Activated CD4-positive, alpha-beta T cell treated with anti-CD3 and anti-CD28 coated beads for 48 hours (primary cell): ENCODE measurements at places on chromosomes 4 and X.

DNA sequence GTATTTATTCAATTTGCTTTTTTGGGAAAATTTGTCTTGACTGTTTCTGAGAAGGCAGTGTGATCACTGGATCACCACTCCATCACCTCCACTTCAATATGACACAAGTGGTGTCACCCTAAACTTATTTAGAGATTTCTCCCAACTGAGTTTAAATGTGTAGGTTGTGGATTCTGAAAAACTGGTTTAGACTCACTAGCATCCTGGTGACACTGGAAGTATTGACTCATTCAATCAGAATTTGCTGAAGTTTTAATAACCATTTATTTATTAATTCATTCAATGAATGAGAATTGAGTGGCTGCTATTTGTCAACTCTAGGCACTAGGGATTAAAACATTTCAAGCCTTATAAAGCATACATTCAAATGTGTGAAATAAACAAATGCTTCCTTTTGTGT lies 819.1 kb upstream of the EPHA5 start:
- no peak for DNase-seq

GRCh38 chr4:146271466-146271865 lies 57.1 kb downstream of the REELD1 start:
- DNase-seq = no peak

DNA sequence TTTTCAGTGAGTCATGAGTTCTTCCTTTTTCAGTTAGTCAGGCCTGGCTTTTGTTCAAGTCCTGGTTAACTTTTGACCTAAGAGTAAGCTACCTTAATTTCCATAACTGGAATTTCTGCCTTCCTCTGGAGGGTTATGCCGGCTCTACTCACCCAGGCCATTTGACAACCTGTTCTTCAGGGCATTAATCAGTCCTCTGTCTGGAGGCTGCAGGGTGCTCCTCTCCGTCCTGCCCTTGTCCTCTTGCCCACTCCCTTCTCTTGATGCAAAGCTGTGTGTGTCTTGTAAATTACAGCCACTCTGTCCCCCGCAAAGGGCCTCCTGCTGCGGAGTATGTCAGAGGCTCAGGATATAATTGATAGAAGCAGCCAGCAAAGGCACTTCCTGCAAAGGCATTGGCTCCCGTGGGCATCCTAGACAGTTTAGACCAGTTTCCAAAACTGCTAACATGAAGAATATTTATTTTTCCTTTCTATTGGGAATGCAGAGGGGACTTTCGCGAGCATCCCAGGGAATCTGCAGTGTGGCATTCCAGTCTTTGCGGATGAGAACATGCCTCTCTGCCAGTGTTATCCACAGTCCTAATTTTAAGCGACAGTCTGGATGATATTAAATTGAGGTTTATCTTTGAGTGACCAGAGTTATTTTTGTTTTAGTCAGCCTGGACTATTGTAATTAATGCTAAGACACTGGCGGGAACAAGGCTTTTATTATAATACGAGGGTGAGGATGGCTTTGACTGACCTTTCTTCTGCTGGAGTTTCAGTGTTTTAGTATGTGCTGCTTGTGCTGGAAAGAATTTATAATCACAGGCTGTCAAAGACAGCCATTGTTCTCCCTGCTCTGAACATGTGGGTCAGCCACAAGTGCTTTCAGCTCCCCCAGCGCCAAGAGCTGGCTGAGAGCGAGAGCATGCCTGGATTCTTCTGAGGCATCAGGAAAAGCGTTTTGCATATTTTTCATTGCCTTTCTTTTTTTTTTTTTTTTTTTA lies 74.2 kb downstream of the LIMCH1 start:
- DNase-seq = no peak

DNA sequence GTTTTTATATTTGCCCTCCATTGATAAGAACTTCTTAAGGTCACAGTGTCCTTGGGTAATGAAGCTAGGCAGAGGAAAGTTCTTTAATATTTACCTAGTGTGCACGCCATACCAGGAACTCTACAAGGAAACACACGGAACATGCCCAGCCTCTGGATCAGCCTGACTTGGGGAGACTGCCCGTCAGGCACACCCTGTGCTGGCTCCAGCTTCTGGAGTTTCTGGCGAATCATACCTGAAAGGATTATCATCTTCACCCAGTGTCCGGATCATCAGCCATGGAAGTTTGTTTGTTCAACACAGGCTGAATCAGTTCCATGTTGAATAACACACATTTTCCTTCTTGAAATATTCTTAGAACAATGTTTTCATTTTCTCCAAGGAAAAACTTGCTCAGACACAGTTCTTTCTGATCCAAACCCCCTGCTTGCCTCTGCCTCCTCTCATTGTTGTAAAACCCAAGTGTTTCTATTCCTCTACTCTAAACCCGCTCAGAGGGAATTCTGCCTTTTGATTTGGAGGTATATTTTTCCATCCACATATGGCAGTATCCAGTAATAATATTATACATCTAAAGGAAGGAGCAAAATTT lies 176.7 kb downstream of the SHROOM3 start:
- DNase-seq = no peak

- no peak for DNase-seq
Observed at GRCh38 chr4:108191269-108191914, 22.7 kb upstream of the LEF1 start.

DNA sequence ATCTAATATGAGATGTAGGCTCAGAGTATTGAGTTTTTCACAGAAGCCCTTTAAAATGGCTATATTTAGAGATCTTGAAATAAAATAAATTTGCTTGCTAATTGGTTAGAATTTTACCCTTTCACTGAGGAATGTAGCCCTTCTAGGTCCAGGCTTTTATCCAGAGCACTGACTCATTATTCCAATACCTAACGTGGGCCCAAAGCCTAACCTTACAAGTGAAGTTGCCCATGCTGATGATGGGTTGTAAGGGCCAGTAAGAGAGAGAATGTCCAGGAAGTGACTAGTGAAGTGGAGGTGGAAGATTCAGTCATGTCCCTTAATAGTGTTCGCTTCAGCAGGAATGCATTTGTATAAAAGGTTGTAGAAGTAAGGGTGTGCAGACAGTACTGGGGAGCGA lies 155.9 kb downstream of the STIM2 start:
- DNase-seq = no peak

GRCh38 chr4:34964613-34965012 lies 1279.7 kb downstream of the ARAP2 start:
- no peak for DNase-seq

DNA sequence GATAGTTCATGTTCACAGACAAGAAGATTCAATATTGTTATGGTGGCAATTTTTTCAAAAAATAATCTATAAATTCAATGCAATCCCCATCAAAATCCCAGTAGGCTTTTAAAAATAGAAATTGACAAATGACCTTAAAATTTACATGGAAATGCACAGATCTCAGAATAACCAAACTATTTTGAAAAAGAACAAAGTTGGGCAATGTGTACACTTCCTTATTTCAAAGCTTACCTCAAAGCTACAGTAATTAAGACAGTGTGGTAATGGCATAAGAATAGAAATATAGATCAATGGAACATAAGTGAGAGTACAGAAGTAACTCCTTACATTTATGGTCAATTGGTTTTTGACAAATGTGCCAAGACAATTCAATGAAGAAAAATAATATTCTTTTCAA lies 39.0 kb downstream of the FRMD7 start:
- no peak for DNase-seq

- DNase-seq = no peak
Observed at GRCh38 chr4:89273741-89274141, 33.9 kb downstream of the GPRIN3 start.
